ENCODE measurements at places on chromosomes 5 and 9.

DNA sequence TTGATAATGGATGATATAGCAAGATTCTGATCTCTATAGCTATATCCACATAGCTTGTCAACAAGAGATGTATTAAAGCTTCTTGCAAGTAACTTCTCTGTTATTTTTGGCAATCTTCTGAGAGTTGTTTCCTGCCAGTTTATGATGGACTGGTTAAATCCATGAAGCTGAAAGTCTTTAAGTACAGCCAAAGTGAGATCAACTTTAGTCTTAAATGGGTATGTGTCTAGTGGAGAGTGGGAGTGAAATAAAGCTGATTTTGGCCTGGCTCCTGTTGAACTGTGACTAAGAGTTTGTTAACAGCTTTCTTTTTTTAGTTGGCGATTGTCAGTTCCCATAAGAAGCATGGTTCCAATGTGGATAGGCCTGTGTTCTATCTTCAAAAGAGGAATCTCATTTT lies 350.9 kb upstream of the PCSK5 start:
- no peak for DNase-seq

DNA sequence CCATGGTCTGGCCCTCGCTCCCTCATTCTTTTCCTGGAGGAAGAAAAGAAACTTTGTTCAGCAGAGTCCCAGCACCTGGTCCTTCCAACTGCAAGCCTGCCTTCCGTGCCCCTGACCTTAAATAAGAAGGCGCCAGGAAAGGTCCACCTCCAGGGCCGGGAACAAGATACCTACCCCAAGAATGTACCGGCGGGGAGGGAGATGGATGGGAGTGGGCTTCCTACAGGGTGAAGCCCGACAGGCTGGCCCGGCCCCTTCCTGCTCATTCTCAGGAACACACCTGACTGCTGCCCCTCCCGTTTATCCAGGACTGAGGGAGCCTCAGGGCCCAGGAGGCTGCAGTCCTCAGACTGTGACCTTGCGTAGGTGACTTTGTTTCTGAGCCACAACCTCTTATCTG lies 27.3 kb upstream of the GFPT2 start:
- no peak for DNase-seq

DNA sequence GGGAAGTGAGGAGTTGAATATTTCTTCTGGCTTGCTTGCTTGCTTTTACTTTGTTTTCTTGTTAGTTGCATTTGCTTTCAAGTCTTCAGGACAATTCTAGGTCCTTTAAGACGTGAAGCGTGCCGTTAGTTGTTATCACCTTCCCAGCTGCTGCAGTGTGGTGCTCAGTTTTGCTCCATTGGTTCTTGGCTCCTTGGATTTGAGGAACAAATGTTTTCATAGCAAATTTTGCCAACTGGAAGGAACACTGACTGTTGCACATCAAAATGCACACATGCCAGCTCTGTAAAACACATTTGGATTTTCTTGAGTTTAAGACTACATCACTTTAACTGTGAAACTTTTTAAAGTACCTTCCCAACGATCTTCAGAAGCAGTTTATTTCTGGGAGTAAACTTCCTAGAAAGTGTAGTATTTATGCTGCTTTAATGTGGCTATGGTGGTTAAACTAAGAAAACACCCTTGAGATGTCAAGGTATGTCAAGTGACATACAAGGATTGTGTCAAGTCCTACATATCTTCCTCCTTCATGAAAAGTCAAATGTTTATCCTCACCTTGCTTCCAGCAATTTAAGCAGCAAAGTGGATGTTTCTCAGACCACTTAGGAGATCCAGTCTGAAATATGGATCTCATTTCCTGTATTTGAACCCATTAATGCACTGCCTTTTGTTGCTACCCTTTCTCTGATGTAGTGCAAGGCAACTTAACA lies 24.9 kb downstream of the MOCS2 start:
- DNase-seq, result no peak

GRCh38 chr5:168939887-168940544 lies 360.8 kb upstream of the PANK3 start:
- no peak for DNase-seq

DNA sequence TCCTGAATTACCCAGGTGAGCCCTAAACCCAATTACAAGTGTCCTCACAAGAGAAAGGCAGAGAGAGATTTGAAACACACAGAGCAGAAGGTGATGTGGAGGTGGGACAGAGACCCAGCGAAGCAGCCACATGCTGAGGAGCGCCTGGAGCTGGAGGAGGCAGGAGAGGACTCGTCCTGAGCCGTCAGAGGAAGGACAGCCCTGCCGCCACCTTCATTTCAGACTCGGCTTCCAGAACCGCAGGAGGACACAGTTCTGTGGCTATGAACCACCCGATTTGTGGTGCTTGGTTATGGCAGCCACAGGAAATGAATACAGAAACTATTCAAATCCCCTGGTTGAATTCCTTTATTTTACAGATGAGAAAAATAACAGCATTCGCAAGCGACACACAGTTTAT lies 16.4 kb upstream of the FBP1 start:
- DNase-seq, result no peak

- no peak for DNase-seq
These were observed 11.4 kb downstream of the CAMK2A start for GRCh38 chr5:150278046-150278730.

DNA sequence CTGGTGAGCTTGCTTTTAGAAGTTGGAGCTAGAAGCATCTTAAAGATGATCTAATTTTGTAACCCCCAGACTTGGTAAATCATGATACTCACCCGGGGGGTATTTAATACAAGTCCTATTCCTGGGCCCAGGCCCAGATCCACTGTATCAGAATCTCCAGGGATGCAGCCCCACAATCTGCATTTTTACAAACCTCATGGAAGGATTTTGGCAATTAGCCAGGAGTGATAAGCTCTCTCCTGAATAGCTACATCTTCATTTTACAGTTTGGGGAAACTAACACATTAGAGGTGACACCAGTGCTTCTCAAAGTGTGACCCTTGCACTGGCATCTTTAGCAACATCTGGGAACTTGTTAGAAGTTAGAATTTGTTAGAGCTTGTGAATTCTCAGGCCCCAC lies 31.2 kb upstream of the OTP start:
- no peak for DNase-seq

GRCh38 chr5:103347716-103348423 lies 89.3 kb downstream of the MACIR start:
- DNase-seq, result no peak

DNA sequence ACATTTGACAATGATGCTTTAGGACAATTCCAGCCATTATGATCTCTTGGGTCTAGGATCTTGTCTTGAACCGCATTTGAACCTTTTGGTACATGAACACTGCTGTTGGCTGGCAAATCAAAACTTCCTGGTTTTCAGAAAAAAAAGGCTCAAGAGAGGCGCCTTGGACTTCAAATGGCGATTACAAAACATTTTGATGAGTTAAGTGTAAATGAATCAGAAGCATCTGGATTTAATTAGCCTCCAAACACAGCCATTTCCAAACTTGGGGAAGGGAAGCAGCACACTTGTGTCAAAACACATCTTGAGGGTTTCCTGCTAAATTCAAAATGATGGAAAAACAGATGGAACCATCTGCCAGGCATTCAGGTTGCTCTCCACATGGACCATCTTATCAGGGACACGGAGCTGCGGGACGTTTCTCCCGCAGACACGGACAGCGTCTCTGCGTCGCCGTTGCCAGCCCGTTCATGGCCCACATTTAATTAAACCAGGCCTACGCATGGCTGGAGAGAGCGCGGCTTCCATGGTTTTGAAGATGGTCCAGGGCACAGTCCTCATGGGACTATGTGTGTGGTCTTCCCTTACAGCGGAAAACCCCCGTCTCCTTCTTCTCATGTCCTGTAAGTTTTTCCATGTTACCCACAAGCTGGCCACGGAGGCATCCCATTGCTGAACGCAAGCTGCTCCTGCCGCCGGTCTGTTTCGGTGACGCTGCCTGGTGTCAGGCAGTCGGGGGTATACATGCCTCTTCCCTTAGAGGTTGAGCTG lies 55.8 kb upstream of the PTCH1 start:
- DNase-seq, result no peak

- no peak for DNase-seq
These were observed 3.2 kb downstream of the TEX48 start for GRCh38 chr9:114678795-114679194.

DNA sequence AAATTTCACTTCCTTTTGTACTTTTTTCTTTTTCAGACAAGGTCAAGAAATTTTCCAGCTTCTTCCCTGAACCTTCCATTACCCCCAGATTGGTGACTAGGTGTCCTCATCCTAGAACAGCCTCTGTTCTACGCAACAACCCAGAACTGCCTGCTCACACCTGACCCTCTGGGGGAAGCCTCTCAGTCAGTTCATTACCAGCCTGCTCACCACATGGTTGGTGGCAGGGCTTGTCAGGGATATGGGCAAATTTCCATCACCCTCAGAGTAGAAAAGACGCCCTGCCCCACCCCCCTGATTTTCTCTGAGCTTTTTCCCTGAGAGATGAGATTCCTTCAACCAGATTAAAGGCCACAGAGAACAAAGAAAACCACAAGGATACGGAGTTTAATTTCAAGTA lies 5.3 kb upstream of the CFAP95 start:
- DNase-seq, result no peak

GRCh38 chr9:137426018-137426681 lies 3.0 kb downstream of the NOXA1 start:
- no peak for DNase-seq

GRCh38 chr9:112034216-112034611 lies 137.6 kb downstream of the UGCG start:
- DNase-seq, result no peak

DNA sequence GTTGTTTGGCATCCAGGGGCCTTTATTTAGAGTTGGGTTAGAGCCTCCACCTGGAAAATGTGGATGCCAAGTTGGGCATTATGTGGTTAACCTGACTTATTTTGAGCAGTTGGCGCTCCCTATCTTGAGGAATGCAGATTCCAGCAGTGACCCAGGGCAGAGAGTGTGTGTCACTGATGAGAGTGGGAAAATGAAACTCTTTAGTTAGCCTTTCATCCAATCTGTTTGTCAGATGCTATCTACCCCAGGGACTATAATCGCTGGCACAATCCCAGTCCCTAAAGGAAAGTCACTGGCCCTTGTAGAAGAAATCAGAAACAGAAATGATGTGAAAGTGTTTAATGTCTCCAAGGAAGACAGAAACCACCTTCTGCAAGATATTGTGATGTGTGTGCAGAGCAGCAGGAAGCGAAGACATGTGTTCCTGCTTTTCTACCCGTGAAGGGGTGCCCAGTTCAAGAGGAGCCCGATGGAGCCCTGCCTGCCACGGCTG lies 10.2 kb upstream of the STING1 start:
- no peak for DNase-seq

DNA sequence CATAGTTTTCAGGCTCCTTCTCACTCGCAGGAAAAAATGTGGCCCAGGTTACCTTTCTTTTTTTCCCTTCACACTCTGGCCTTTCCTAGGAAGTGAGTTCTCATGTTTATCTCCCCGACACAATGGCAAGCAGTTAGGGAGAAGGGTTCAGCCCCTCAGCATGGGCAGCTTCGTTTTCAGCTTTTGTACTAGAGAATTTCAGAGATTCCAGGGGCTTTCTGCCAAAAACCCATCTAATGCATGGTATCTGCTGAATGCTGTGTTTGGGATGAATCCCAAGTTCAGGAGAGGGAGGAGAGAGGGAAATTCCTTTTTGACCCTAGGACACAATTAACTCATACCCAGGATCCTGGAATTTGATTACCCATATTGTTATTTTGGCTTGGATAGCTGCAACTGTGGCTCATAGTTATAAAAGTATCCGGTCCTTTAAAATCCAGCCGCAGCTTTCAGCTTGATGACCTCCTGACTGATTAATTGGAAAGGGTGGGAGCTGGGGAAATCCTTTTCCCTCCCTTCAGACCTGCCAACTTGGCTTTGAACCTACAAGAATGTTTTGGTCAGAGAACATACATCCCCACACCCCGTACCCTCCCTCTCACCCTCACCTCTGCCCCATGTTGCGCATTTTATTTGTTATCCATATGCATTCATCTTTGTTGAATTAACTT lies 78.4 kb downstream of the TMEM252 start:
- DNase-seq, result no peak

DNA sequence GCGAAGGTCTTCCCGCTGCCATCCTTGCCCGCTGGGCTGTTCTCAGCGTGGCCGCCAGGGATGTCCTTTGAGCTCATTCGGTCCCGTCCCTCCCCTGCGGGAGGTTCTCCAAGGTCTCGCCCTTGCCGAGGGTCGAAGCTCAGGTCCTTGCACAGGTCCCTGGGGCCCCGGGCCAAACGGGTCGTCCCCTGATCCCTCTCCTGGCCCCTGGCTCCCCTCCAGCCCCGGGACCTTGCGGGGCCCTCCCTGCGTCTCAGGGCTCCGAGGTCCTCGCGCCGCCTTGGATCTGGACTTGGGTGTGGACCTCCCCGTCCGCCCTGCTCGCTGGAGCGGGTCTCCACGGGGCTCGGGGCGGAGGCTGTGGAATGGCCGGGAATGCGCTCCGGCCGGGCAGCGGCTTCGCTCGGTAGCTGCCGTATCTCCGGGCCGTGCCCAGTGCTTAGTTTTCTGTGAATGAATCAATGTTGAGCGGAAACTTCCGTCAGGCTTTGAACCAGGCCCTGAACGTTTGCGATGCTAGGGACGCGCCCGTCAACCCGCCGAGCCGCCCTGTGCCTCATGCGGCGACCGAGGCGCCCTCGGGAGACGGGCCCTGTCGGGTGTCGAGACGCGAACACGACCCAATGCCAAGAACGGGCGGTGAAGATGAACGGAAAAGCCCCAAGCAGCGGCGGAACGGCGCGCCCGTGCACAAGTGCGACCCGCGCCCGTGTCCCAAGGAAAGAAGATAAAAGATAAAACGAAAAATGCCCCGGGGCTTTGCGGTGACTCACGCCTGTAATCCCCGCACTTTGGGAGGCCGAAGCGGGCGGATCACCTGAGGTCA lies 780 bp downstream of the RNU6ATAC start:
- peak; percentile 63 for DNase-seq

- DNase-seq, result no peak
These were observed 102.2 kb downstream of the SERINC5 start for GRCh38 chr5:80153586-80154126.

DNA sequence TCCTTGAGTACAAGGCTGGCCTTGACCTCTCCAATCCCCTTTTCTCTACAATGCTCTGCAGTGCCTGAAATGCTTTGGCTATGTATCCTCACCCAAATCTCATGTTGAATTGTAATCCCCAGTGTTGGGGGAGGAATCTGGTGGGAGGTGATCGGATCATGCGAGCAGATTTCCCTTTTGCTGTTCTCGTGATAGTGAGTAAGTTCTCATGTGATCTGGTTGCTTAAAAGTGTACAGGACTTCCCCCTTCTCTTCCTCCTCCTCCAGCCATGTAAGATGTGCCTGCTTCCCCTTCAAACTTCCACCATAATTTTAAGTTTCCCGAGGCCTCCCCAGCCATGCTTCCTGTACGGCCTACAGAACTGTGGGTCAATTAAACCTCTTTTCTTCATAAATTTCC lies 28.5 kb upstream of the AKNA start:
- DNase-seq, result no peak

DNA sequence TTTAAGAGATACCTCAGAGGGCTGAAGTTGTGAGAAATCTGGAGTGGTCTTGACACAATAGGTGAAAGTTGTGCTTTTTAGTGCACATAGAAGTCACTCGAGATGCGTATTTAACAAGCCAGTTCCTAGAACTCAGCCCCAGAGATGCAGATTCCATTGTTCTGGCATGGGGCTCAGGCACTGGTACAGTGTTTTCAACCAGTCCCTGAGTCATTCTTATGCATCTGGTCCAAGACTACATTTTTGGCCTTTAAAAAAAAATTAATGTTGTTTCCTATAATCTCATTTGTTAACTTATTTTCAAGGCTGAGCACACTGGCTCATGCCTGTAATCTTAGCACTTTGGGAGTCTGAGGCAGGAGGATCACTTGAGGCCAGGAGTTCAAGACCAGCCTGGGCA lies 29.6 kb downstream of the PTTG1 start:
- DNase-seq, result no peak

GRCh38 chr5:71600783-71601182 lies 13.6 kb downstream of the MCCC2 start:
- no peak for DNase-seq
